ENCODE measurements at places on chromosomes 2 and 18.

- no peak for DNase-seq
These were observed 85.0 kb downstream of the TANC1 start for GRCh38 chr2:159053161-159054031.

GRCh38 chr2:12960671-12961070 is 243.9 kb downstream of the TRIB2 start:
- DNase-seq = no peak

GRCh38 chr2:100119235-100119634 is 23.2 kb downstream of the AFF3 start:
- peak; percentile 73 for DNase-seq

GRCh38 chr2:179954026-179954425 is 53.1 kb downstream of the CWC22 start:
- no peak for DNase-seq

- no peak for DNase-seq
These were observed 308.3 kb downstream of the SETBP1 start for GRCh38 chr18:44988821-44989587.

DNA sequence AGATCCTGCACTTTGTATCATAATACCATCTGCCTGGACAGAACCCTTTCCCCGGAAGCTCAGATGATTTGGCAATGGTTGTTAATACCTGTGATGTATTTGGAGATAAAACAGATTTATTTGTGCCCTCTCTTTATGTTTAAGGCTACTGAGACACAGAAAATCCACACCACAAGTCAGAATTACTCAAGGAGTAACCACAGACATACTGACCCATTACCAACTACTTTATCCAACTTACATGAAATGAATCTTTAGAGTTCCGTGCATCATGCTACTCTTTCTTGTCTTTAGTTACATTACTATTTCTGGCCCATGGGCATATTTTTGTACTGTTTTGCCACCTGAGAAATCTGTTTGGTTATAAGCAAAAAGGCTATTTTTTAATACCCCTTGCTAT is 384.0 kb downstream of the STK39 start:
- no peak for DNase-seq

DNA sequence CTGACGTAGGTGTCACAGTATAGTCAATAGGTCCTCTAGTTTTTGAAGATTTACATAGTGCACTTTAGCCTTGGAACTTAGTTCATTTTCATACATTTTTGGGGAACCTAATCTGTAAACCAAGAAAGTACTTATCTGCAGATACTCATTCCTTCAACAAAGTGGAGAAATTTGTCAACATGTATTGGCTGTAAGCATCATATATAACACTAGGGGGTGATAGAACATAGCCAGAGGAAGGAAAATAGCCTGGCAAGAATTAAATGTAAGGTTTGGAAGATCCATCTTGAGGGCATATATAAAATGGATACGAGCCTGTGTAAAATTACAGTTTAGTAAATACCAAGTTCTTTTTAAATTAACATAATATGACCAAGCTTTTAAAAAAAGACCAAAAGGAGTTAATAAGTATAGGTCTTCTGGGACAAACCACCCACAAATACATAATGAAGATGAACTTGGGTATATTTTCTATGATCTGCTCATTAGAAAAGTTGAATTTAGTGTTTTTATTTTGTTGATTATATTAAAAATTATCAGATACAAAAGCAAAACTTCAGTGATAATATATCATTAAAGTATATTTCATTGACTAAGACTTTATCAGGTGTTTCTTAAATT is 18.2 kb downstream of the RPL37A start:
- no peak for DNase-seq

- DNase-seq = no peak
These were observed 3.5 kb upstream of the RNU4ATAC start for GRCh38 chr2:121527009-121527682.

DNA sequence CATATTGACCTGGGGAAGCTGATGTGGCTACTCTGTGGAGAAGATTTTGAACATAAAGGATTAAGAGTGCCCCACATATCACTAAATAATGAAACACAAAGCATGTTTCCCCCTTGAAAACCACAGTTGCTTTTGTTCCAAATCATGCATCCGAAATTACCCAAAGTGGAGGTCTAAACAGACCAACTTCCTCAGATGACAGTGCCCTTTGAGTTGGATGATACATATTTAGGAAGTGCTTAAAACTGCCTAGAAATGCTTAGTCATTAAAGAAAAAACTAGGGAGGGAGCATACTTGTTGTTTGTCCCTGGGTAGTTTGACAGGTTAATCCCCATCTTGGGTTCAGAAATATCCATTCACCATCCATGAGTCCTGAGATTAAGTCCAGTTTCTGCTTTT is 1070.3 kb downstream of the SUCLG1 start:
- no peak for DNase-seq

GRCh38 chr18:9106800-9107584 is 4.5 kb downstream of the NDUFV2 start:
- DNase-seq = no peak

GRCh38 chr2:59761966-59762365 is 791.5 kb downstream of the BCL11A start:
- DNase-seq = no peak

- no peak for DNase-seq
These were observed 50.0 kb upstream of the FAHD2A start for GRCh38 chr2:95352310-95353054.

GRCh38 chr2:237581751-237582746 is 8.5 kb downstream of the RAB17 start:
- peak; percentile 63 for DNase-seq

DNA sequence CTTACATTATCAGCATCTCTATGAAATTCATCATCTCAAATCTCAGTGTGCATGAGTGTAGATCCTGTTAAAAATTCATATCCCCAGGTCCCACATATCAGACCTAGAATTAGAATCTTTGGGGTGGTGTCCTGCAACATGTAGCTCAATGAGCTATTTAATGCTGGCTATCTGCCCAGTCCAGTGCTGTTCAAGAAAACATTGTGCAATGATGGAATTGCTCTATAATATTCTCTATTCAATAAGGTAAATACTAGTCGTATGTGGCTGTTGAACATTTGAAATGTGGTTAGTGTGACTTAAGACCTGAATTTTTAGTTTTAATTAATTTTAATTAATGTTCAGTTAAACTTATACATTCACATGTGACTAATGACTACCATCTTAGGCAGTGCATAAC is 127.4 kb downstream of the NOL4 start:
- no peak for DNase-seq

DNA sequence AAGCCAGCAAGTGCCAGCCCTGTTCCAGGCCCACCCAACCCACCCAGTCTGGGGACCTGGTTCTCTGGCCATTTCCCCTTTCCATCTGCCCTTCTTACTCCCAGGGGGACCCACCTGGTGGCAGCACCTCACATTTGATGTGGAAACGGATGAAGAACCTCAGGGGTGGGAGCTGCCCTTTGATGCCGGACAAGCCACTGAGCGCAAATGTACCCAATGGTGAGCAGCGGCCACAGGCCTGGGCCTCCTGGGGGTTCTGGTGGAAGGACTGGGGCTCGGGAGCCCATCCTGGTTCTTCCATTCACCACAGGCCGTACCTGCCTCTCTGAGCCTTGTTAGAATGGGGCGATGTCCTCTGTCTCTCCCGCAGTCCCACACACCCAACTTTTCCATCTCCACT is 84.7 kb downstream of the EPAS1 start:
- no peak for DNase-seq

GRCh38 chr18:24003903-24004640 is 10.5 kb upstream of the TTC39C start:
- no peak for DNase-seq

DNA sequence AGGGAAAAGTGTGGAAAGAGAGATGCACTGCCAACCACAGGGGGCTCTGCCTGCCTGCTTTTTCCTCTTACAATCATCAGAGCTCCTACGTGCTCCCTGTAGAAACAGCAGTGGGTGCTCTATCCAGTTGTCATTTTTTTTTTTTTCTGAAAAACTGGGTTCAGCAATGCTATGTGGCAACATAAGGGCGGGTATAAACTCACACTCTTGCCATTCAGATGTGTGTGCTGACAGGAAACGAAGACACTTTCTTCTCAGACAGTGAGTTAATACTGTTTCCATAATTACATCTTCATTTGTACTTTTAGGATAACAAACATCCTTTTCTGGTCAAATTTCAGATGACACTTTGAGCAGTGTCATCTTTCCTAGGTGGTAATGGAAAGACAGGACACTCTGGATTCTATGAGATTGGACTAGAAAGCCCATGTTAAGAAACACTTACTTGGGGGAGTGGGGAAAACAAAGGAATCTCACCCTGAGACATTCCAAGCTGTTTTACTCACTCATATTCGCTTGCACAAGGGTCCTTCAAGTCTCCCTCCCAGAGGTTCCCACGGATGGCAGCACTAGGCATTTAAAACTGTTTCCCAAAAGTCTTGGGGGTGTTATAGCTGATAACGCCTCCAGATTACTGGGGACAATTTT is 41.3 kb downstream of the CCDC93 start:
- DNase-seq = no peak

DNA sequence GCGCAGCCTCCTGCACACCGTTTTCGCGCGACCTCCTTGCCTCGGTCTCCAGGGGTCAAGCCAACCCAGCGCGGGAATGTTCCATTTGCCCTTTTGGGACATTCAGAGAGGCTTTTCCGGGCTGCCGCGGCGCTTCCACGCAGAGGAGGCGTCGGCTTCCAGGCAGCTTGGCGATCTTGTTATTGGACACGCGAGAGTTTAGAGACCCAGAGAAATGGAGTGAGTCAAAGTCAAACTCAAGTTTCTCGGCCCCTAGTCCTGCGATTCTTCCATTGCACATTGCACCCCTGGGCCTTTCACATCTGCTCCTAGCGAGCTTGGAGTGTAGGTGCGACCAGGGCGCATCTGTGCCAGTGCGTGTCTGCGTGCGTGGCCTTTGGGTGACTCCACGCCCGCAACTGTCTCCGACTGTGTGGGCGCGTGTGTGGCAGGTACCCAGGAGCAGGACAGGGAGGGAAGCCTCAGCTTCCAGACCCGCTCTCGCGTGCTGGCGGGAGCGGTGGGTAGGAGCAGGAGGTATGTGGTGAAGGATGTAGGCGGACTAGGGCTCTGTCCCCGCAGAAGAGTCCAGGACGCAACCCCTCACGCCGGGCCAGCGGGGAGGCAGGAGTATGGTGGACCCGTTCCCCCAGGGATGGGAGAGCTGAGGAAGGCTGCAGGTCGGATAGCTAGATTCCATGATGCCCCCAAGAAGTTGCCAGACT is 13.5 kb downstream of the SIX3 start:
- DNase-seq = no peak

GRCh38 chr2:124913868-124914267 is 888.8 kb downstream of the CNTNAP5 start:
- DNase-seq = no peak

DNA sequence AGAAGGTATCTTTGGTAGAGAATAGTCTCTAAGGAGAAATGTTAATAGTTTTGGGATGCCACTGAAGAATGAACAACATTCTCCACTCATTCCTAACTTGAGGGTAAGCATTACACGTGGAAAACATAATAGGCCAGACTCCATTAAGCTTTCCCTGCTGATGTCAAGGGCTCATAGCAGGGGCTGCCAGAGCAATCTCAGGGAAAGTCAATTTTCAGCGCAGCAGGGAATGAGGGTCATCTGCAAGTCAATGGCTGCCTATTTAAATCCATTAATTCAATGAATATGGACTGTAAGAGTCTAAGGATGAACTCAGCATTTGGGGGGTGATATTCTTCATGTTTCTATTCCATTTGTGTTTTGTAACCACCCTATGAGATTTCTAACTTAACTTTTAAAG is 144.2 kb upstream of the ARL4C start:
- no peak for DNase-seq

DNA sequence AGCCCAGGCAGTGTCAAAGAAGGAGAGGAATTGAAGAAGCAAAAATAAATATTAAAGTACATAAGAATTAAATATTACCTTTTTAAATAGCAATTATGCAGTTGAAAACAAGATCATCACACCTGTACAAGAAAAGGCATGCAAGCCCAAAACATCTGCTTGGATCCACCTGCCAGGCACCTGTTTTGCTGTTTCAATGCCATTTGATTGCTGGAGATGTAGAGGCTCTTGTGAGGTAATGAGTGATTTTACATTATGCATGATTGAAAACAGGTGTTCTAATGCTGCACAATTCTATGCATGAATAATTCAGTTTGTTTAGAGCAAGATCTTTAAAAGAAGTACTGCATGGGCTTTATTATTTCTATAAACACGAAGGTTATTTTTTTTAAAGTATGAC is 700.6 kb upstream of the ZEB2 start:
- no peak for DNase-seq

- no peak for DNase-seq
These were observed 185.5 kb downstream of the CCDC85A start for GRCh38 chr2:56369316-56369715.

GRCh38 chr2:205407984-205408383 is 274.3 kb upstream of the NRP2 start:
- DNase-seq = no peak

GRCh38 chr18:25146512-25146910 is 205.5 kb downstream of the ZNF521 start:
- no peak for DNase-seq

- DNase-seq = peak; percentile 71
These were observed 966 bp downstream of the ADCY3 start for GRCh38 chr2:24919037-24919505.

- no peak for DNase-seq
These were observed 6.1 kb upstream of the TMBIM1 start for GRCh38 chr2:218298314-218298875.

- DNase-seq = no peak
These were observed 37.0 kb upstream of the LYPD6B start for GRCh38 chr2:149001496-149001895.

DNA sequence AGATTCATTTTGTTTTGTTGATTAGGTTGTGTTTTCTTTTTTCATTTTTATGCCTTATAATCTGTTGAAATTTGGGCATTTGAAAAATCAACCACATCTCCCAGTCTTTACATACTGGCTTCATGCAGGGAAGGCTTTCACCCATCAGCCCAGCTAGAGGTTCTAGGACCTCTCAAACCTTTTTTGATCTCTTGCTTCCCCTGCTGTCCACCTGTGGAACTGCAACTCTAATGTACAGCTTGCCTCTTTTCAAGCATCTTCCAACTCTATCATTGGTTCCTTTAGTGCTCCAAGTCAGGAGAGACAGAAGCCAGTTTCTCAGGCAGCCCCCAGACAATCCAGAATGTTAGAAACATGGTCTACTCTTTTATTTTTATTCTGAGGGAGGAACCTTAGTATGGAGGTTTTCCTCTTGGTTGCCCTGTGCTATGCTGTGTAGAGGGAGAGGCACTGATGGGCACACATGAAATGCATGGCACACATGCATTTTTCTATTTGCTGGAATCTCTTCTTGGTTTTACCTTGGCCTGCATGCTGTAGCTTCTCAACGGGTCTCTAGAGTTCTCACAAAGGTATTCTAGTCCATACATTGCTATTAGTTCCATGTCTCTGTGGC is 107.2 kb upstream of the L3MBTL4 start:
- DNase-seq = peak; percentile 90

DNA sequence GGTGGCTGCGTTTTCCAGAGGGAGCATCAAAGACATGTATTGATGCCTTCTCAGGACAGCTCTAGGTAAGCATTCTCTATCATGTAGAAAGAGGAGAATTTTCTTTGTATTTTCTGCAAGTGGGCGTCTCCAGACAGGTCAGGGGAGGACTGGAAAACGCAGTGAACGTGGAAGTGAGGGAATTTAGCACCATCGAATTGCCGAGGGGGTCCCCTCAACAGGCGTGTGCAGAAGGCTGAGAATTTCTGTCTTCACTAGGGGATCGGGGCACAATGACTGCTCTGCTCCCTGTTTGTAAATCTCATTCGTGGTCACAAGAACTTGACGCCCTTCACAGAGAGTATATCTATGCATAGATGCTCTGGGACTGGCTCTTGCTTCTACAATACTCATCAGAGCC is 5.0 kb upstream of the NTSR2 start:
- DNase-seq = no peak

GRCh38 chr2:133421516-133422324 is 146.5 kb downstream of the NCKAP5 start:
- peak; percentile 68 for DNase-seq

Data from endodermal cell (in vitro differentiated cells).